HEK293T (cell line): ENCODE measurements at places on chromosomes 11 and 22.

DNA sequence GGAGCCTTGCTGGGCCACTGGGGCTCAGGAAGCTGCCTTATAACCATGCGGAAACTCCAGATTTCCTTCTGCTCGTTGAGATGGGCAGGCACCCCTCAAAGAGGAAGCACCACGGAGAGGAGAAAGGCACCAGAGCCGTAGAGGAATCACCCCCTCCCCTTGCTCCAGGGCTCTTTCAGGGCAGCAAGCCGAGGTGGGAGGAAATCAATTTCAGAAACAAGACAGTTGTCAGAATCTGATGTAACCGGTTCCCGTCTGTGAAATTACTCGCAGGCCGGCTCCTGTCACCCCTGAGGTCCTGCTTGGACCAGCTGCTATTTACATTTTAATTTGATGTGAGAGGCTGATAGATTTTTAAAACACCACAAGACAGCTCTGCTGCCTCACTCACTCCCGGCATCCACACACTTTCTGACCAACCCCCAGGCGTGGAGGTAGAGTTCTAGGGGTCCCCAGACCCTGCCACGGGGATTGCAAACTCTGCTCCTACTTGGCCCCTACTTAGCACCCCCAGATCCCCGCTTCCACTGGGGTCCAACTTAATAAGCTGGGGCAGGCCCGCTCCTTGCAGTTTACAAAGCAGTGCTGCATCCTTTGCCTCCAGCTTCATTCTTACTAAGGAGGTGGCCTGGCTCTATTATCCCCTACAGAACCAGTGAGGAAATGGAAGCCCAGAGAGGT lies 162.5 kb downstream of the CEP164 start:
- no peak for DNase-seq

DNA sequence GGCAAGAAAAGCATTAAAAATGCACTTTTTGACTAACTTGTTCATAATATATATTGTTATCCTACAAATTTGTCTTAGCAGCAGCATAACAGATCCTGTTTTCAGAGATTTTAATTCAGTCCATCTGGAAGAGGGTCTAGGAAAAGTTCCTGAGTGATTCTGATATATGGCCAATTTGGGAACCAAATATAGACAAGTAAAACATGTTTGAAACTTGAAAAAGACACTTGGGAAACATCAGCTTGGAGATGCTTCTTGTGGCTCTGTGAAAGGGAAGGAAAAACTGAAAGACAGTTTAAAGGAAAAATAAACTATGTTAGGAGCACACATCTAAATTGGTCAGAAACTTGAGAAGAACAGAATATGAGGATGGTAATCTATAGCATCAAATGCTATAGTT lies 697.5 kb downstream of the CNTN5 start:
- DNase-seq: no peak

- no peak for DNase-seq
Measured at GRCh38 chr11:72592698-72593495, 81.3 kb downstream of the PDE2A start.

GRCh38 chr11:92759571-92760214 lies 209.8 kb upstream of the MTNR1B start:
- DNase-seq: no peak

DNA sequence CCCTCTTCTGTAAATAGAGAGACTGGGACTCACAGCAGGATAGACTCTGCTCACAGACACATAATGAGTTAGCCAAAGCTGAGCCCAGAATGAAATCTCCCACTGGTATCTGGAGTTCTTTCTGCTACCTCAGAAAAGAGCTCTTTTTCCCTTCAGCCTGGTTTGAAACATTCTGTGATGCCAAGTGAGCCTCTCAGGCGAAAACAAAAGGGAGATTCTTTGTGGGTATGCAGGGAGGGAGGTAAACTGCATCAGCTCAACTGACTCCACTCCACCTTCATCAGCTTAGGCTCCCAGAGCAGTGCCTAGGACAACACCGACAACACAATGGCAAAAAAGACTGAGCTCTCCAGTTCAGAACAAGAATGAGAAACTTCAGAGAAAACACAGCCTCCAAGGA lies 55.1 kb upstream of the SCUBE2 start:
- DNase-seq: no peak

- no peak for DNase-seq
Measured at GRCh38 chr22:38467438-38467903, 425 bp upstream of the KDELR3 start.

- DNase-seq: no peak
Measured at GRCh38 chr11:112831969-112832766, 129.1 kb upstream of the NCAM1 start.

DNA sequence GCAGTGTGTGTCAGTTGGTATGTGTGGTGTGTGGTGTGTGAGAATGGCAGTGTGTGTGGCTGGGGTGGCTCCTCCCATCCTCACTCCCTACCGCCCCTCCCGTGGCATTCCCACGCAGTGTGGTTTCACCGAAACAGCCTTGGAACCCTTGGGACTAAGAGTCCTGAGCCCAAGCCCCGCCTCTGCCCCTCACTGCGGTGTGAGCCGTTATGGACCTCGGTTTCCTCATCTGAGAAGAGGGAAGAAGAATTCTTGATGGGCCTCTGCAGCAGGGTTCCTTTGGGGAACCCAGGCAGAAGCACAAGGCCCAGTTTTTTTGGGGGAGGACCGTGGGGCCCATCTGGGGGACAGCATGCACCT lies 7.2 kb downstream of the UPK3A start:
- no peak for DNase-seq

DNA sequence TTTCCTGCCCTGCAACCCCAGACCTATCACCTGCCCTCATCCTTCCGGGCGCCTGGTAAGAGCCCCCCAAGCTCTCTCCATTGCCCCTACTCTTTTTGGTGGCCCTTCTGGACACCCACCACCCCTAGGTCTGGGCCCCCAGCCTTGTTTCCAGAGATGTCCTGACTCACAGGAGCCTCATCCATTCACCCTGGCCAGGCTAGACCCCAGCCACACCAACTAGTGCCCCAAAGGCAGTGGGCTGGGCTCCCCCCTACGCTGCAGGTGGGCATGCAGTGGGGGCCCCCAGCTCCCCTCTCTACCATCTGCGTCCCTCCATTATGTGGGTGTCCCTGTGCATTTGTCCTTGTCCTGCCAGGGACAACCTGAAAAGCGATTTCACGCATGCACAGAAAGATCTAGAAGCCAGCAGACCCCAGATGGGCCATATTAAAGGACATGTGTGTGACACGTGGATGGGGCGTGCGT lies 1.4 kb downstream of the MRGPRF start:
- DNase-seq: no peak

DNA sequence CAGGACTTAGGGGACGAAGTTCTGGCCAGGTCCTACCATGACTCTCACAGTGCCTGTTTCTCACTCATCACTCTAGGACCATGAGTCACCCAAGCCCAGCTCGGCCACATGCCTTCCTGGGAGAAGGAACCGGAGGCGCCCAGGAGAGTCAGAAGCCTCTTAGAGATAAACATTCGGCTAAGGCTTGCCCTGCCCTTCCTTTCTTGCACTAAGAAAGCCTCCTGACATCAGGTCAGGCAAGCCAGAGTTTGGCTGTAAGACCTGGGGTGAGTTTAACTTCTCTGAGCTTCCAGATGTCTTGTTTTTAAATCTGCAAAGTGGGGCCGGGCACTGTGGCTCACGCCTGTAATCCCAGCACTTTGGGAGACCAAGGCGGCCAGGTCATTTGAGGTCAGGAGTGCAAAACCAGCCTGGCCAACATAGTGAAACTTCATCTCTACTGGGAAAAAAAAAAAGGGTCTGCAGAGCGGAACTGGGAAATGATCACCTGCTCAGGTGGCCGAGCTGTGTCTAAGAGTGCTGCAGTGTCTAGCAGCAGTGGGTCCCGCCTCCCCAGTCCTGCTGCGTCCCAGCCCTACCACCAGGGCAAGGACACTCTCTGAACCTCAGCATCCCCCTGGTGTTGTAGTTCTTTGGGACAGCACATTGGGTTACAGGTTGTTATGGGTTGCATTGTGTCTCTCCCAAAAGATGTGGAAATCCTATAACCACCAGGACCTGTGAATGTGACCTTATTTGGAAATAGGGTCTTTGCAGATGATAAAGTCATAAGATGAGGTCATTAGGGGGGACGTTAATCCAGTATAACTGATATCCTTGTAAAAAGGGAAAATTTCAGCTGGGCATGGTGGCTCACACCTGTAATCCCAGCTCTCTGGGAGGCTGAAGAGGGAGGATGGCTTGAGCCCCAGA lies 1.8 kb upstream of the CARS1 start:
- DNase-seq: no peak

GRCh38 chr11:92764128-92764527 lies 205.3 kb upstream of the MTNR1B start:
- no peak for DNase-seq
